Stimulated activated CD8-positive, alpha-beta memory T cell treated with anti-CD3 and anti-CD28 coated beads, Interleukin-4, amount 100 ng/mL, for 1 hour (primary cell): ENCODE measurements at places on chromosomes 5 and 9.

GRCh38 chr5:140840978-140841962 lies at the start of gene PCDHA8:
Gene PCDHA8 (plus strand): TSS chr5:140841187. CDS start chr5:140841322, 135 bp downstream.
- no peak for DNase-seq

DNA sequence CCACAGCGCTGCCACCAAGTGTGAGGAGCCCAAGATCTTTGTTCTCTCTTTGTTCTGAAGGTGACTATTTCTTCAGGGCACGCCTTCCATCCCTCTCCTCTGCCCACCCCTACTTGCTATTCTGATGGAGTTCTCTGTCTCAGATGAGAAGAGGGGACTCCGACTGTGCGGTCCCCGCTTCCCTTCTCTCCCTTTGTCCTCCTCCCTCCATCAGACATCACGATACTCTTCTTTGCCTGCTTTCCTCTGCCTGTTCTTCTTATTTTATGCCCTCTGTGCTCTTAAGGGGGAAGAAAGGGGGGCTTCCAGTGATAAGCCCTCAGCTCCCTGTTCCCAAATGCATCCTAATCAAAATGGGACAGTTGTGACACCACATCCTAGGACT lies 307.8 kb downstream of the RAB3C start:
- no peak for DNase-seq

- no peak for DNase-seq
Measured at GRCh38 chr5:126107381-126107780, 315.8 kb upstream of the GRAMD2B start.

- DNase-seq = no peak
Measured at GRCh38 chr9:124139001-124139400, 118.7 kb upstream of the NEK6 start.

- no peak for DNase-seq
Measured at GRCh38 chr5:75640395-75640794, 29.1 kb downstream of the ANKDD1B start.

- DNase-seq = no peak
Measured at GRCh38 chr5:113087976-113088514, 111.4 kb downstream of the DCP2 start.

DNA sequence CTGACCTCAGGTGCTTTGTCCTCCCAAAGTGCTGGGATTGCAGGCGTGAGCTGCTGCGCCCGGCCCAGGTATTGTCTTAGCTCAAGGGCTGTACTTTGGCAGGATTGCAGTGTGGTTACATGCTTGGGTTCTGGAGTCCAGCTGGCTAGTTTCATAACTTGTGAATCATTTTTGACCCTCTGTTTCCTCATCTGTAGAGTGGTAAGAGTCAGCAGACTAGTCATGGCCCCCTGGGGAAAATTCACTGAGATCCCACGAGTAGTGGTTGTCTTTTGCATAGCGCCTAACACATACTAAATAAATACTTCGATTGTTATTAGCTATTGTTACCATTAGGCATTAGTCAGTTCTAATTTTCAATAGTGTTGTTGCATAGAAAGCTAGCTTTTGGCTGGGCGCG lies 14.3 kb downstream of the PTPA start:
- DNase-seq = no peak

DNA sequence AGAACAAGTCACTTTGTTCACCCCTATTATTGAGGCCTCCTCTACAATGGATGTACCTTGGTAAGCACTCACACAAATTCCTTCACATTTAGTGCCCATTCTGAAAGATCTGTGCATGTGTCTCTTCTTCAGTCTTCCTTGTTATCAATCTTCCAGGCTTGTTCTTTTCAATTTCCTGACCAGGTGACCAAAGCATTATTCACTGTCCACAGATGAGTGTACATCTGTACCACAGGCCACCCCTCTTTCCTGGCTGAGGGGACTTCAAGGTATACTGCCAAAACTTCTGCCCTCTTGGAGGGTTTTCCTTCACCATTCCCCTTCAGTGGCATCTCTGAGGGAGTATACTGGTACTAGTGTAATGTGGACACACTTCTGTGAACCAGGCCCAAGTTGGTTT lies 25.5 kb upstream of the STOM start:
- DNase-seq = no peak

- no peak for DNase-seq
Measured at GRCh38 chr5:137453483-137454080, 45.5 kb downstream of the SPOCK1 start.

- DNase-seq = no peak
Measured at GRCh38 chr9:131733541-131734061, 6.3 kb downstream of the RAPGEF1 start.

DNA sequence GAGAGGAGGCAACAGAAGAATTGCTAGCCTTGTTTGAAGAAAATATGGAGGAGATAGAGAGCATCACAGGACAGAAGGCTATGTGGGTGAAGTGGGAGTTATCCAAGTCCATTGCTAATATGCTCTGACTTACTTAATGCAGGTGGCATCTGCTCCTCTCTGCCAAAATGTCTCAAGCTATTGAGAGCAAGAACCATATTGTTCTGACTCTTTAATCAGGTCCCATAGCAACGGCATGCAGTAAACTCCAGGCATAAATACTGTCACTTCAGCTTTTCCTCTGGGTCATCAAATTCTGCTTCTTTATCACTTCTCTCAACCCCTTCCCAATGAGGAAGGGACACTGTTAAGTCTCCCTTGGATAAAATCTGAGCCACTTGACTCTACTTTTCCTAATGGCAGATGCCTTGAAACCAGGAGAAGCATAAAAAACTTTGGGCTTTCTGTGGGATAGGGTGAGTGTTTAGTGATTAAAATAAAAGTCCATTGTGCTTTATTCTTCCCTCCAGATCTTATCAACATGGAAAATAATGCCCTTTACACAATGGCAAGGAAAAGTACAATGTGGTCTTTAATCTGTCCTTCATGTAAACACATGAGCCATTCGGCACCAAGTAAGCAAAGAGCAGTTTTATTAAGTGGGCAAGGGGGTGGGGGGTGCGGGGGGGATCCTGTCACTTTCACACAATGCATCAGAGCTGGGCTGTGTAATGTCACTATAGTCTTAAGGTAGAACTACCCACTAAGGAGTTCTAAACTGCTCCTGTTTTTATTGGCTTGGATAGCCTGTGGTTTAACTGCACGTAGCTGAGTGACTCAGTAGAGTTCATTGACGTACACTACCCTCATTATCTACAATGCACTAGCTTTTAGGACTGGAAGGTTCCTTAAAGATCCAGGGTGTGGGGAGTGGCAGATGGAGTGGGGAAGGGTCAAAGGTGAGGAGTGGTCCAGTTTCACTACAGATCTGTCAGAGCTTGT lies 71.0 kb upstream of the TARS1 start:
- no peak for DNase-seq

DNA sequence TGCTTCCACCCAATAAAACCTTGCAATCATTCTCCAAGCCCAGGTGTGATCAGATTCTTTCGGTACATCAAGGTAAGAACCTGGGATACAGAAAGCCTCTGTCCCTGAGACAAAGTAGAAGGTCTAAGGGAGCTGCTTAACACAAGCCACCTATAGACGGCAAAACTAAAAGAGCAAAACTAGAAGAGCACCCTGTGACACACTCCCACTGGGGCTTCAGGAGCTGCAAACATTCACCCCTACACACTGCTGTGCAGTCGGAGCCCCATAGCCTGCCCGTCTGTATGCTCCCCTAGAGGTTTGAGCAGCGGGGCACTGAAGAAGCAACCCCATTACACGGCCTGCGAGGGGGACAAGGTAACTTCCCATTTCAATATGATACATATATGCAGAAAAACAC lies 179.6 kb upstream of the CDH9 start:
- DNase-seq = no peak

GRCh38 chr9:75852746-75853145 lies 37.7 kb upstream of the PCSK5 start:
- DNase-seq = no peak

DNA sequence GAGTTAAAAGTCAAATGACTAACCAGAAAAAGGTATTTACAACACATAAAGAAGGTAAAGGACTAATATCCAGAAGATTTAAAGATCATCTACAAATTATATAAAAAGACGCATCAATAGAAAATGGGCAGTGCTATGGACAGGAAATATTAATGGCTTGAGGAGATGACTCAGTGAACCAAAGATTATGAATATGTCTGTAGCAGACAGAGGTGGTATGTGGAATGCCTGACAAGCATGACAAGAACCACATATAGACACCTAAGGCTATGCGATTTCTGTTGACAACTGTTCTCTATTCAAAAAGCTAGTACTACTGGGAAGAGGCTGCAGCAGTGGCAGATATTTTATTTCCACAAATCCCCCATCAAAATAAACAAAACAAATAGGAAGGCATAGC lies 177.0 kb upstream of the SH3GL2 start:
- no peak for DNase-seq

GRCh38 chr9:25677301-25678146 lies 720 bp downstream of the TUSC1 start:
- no peak for DNase-seq

DNA sequence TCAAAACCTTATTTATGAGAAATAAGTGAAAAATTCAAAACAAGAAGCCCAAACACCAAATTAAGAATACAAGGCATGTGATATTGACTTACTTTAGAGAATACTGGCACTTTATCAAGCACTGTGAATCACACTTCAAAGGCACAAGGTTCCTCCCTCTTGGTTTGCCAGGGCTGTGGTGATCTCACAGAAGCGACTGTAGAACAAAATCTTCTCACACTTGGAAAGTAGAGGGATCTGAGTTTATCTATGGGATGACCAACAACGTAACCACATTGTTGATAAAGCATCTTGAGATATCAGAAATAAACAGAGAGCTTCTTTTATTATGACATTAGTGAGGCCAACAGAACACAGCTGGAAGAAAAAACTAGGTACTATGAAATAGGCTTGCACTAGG lies 295.9 kb downstream of the NFIB start:
- DNase-seq = no peak

DNA sequence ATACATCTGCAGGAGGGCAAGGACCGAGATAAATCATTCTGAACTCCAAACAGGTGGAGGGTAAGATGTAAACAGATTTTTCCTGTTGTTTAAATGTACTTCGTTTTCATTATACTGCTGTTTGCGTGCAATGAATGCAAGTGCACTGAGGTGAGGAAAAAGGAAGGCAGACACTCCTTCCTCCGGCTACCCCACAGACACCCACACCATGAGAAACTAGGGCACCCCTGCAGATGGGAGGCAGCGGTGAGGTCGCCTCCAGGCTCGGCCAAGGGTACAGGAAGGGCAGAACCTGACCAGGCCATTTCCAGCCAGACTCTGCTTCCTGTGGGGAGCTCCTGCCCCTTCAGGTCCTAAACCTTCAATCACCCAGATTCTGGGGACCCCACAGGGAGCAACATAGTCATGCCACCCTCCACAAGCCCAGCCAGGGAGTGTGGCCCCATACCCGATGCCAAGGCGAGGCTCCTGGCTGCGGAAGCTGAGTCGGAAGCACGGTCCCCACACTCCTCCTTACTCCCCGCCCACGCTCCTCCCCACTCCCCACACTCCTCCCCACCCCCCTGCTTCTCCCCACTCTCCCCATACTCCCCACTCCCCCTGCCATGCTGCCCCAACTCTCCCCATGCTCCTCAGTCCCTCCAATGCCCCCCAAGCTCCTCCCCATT lies 37.1 kb downstream of the VAV2 start:
- no peak for DNase-seq

GRCh38 chr5:171623107-171623506 lies 162.5 kb upstream of the SMIM23 start:
- DNase-seq = no peak

- no peak for DNase-seq
Measured at GRCh38 chr5:141821430-141821925, 56.7 kb downstream of the PCDH1 start.

DNA sequence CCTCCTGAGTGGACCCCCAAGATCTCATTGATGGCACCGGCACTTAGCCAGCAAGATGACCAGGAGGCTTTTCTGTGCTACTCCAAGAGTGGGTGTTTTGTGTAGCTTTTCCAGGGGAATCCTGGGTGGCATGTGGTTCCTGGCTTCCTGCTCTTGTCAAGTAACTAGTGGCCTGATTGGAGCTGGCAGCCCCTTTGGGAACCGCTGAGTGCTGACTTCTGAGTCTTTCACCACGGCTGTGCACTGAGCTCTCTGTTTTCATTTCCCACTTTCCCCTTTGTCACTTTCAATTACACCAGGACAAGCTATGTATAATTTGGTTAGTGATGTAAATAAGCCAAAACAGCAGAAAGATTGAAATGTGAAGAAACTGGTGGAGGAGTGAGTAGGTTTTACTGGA lies 255.4 kb downstream of the GOLPH3 start:
- DNase-seq = no peak

DNA sequence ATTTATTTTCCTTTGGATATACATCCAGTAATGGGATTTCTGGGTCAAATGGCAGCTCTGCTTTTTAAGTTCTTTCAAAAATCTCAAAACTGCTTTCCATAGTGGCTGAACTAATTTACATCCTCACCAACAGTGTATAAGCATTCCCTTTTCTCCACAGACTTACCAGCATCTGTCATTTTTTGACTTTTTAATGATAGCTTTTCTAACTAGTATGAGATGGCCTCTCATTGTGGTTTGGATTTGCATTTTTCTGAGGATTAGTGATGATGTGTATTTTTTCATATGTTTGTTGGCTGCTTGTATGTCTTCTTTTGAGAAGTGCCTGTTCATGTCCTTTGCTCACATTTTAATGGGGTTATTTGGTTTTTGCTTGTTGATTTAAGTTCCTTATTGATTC lies 90.0 kb upstream of the HMHB1 start:
- DNase-seq = no peak

GRCh38 chr9:136587944-136588662 lies 42.3 kb upstream of the NOTCH1 start:
- DNase-seq = no peak

GRCh38 chr5:66813306-66813705 lies 217.1 kb downstream of the MAST4 start:
- DNase-seq = no peak

- no peak for DNase-seq
Measured at GRCh38 chr5:59002162-59002825, 419.4 kb downstream of the RAB3C start.

DNA sequence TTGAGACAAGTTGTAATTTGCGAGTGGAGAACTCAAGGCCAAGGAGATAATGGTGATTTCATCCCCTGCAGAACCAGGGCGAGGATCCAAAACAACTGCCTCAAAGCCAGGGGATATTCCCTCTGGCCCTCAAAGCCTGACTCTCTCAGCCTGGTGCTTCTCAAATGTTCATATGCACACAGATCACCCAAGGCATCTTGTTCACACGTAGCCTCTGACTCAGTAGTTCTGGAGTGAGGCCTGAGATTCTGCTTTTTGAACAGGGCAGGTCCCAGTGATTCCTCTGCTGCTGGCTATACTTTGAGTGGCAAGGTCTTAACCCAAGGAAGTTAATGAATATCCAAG lies 30.2 kb upstream of the WWC1 start:
- DNase-seq = no peak

- no peak for DNase-seq
Measured at GRCh38 chr9:84856181-84856632, 186.7 kb downstream of the NTRK2 start.

DNA sequence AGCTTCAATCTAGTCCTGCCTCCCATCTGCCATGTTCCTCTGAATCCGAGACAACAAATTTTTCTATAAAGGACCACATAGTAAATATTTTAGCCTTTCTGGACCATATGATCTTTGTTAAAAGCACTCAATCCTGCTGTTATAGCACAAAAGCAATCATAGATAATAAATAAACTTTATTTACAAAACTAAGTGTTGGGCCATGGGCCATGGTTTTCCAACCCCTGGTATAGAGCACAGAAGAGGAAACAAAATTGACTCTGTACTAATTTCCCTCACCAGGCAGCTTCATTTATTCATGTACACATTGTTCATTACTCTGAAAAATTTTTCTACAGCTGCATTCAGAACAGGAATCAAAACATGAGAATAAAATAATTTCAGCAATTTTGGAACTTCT lies 288.9 kb downstream of the AGTPBP1 start:
- no peak for DNase-seq
